Activated CD4-positive, alpha-beta T cell treated with anti-CD3 and anti-CD28 coated beads for 24 hours (primary cell): ENCODE measurements at places on chromosomes 3 and 15.

DNA sequence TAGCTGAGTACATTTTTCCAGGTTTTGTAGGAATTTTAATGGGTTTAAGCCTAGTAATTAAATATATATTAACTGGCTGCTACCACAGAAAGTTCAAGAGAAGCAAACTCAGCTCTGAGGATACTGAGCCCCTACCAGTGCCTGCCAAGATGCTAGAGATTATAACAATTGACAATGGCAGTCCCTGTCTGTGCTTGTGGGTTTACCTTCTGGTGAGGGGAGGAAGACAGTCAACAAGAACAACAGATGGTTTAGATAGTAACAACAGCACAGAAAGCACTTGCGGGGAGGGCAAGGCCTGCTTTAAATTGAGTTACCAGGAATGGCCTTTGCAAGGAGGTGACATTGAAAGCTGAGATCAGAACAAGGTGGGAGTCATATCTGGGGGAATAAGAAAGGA lies 56.6 kb upstream of the ARHGEF3 start:
- DNase-seq = no peak

DNA sequence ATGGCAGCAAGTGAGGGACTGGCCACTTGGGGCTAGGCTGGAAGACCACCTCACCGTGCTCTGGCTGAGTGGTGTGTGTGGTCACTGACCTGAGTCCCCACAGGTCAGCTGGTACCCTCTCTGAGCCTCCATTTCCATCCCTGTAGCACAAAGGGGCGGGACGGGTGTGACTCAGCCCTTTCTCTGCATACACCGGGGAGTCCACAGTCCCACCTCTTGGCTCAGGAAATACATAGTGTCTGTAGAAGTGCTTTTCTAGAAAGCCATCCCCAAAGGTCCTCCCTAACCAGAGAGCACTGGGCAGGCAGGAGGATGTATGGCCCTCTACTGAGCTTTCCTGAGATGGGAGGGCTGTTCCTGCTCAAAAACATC lies 27.2 kb downstream of the WNT7A start:
- no peak for DNase-seq

GRCh38 chr3:131608741-131609140 lies 106.0 kb upstream of the MRPL3 start:
- DNase-seq = no peak

DNA sequence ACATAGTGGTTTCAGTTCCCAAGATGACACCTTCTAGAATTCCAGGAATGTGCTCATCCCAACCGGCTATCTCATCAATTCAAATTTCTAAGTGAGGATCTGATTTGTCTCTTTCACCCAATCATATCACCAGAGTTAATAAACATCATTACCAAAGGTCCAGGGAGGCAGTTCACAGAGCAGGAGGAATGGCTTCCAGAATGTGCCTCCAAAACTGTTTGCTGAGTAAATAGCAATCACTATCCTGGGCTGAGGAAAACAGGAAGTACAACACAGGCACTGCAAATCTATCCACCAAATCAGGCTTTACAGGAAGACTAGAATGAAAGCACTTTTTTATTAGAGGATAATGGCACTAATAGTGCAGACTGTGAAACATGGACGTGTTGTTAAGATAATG lies 61.5 kb downstream of the OSBPL10 start:
- no peak for DNase-seq

DNA sequence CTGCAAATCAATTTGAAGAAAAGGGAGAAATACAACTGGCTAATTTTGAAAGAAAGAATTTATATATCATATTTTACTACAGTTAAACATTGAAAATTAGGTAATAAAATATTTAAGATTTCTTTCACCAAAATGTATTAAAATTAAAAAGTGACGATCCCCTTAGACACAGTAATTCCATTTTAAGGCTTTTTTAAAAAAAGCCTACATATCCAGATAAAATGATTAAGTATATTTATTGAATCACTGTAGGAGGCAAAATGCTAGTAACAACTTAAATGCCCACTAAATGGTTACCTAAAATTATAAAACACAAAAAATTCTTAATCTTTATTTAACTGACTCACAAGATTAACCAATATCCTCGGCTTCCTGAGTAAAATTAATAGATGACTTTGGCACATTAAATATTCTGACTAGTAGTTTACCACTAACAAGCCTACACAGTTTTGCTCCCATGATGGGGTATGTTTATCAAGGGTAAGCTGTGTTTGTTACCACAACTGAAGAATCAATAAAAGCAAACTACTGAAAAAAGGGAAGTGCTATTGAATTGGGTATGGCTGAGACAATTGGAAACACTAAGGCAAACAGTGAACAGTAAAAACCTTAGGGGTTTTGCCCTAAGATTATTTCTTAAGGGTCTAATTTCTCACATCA lies 28.4 kb downstream of the ANKRD28 start:
- DNase-seq = no peak

GRCh38 chr3:138470687-138471086 lies 36.3 kb downstream of the ESYT3 start:
- DNase-seq = no peak

DNA sequence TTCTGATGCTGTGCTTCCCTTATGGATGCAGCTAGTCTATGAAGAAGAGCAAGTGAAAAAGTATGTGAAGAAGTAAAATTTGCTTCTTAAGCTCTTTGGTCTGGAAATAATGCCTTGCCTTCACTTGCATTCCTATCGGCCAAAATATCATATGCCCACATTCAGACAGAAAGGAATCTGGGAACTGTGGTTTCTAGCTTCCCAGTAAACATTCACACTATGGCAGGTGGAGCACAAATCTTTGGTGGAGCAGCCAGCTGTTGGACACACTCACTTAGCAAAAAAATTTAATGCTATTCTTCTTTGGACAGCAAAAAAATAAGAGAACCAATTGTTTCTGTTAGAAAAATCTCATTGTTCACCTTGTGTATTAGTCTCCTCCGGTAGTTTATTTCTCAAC lies 12.3 kb upstream of the COL6A6 start:
- DNase-seq = no peak

GRCh38 chr3:85313380-85313779 lies 354.6 kb downstream of the CADM2 start:
- no peak for DNase-seq

DNA sequence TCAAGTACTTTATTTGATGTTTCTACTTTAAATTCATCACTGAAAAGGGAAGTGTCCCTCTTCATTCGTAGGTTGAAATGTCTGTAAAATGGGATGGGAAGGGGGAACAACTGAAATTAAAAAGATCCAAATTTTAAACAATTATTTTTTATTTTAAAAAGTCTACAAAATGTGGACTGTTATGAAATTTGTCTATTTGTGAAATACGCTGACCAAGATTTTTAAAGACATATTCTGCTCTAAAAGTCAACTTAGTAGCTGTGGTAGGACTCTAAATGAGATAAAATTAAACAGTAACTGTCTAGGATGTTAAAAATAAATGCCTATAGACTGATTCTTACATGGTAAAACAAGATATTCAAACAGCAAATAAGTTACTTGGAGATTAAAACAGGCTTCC lies 67.3 kb downstream of the ADAM10 start:
- DNase-seq = no peak

DNA sequence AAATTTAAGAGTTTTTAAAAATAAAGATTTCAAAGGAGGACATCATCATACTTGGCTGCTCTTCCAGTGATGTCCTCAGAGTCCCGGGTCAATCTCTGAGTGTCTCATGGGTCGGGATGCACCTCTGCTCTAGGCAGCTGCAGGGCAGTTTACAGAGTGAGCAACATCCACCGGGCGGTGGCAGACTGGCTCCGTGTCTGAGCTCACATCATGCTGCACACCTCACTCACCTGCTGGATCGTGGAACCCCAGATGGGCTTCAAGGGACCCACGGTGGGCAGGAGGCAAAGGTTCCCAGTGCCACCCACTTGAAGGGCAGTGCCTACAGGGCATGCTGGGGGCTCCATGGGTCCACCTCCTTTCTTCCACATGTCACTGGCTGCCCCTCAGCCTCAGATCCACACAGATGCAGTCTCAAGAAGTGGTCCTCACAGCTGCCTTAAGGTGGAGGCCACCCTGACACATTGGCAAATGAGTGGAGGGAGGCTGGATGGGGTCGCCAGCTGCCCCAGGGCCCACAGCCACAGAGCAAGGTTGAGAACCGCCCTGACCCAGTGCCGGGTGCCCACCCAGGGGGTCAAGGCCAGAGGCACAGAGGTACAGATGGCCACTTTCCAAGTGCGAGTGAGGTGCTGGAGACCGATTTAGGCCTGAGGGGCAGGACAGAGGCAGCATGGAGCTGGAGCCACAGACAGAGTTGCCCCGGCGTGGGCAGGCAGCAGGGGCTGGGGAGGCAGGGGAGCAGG lies 25.2 kb downstream of the CYFIP1 start:
- no peak for DNase-seq

GRCh38 chr3:187960820-187961219 lies 193.1 kb upstream of the LPP start:
- DNase-seq = no peak

GRCh38 chr15:95291898-95292472 lies 1038.5 kb upstream of the NR2F2 start:
- no peak for DNase-seq

DNA sequence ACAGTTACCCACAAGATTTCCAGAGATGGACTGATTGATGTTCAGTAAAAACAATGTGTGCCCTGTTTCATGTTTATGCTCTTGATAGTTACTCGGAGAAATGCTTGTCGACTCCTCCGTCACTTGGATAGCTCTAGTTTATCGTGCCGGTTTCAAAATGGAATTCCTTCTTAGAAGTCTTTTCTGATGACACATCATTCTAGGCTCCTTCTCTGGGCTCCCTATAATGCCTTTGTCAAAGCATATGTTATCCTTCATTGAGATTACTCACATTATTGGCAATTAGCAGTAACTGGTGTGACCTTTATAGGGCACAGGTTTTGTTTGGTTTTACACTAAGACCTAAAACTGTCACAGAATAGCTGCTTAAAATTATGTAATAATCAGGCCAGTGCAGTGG lies 201.8 kb downstream of the CNTN6 start:
- DNase-seq = no peak

GRCh38 chr15:56341201-56341600 lies 24.0 kb upstream of the TEX9 start:
- DNase-seq = no peak

DNA sequence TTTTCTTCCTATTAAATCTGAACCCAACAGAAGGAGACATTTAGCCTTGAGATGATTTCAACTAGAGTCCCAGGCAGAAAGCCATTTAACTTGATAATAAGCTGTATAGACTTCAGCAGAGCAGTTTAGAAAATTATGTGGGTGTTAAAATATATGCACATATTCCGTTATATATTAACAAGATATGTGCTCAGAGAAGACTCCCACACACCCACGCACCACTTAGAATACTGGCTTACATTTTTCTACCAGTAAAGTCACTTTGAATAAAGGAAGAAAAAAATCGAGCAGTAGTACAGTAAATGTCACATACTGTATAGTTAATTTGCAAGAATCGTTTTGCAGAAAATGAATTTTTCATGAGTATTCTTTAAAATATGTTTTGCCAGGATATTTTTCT lies 599.3 kb downstream of the FGF12 start:
- no peak for DNase-seq

- no peak for DNase-seq
These were observed 117.3 kb upstream of the PLXND1 start for GRCh38 chr3:129723558-129724324.

DNA sequence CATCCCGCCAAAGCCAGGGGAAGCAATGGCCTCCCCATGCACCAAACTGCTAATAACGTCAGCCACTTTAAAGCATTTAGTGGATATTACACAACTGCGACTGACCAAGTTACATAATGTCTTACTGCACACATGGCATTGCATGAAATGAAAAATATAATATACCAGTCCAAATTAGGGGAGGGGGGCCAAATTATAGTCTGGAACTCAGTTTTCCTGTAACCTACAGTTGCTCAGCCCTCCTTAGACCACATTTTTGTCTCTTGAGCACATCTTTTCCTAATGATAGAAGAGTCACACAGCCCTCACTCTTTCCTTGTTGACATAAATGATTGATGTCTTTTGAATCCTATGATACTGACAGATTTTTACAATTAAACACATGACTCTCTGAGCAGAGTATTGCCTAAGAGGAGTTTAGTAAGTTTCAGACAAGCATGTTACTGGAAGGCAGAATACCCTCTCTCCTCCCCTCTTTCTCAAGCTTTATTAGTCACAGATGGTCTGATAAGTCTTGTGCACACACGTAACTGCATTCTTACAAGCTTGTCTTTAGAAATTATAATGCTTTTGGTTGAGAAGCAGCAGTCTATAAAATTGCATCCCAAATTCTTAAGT lies 1.1 kb upstream of the PLD1 start:
- DNase-seq = no peak

DNA sequence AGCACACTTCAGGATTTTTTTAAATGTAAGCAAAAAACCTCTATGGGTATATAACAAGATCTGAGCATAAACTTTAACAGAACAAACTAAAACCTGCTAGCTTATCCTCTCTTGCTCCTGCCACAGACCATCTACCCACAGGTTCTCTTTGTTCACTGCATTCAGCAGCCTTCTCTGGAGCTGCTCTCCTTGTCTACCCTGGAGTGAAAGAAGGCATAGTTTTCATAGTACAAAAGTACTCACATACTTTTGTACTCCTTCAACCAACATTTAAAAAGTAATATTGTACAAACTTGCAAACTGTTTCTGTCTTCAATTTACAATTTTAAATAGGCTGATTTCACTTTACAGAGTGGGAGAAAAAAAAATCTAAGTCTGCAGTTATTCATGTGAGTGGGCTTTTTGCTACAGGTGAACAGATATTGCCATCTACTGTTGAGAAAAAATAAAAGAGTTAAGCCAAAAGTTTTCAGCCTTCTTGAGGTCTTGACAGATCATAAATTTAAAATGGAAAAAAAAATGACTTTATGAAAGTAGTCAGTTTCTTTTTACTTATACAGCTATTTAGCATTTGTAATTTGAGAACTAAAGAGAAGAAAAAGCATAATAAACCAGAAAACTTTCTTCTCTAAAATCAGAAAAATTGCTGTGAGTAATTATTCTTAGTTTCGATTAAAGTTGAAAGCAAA lies 20.4 kb downstream of the TERC start:
- DNase-seq = no peak

DNA sequence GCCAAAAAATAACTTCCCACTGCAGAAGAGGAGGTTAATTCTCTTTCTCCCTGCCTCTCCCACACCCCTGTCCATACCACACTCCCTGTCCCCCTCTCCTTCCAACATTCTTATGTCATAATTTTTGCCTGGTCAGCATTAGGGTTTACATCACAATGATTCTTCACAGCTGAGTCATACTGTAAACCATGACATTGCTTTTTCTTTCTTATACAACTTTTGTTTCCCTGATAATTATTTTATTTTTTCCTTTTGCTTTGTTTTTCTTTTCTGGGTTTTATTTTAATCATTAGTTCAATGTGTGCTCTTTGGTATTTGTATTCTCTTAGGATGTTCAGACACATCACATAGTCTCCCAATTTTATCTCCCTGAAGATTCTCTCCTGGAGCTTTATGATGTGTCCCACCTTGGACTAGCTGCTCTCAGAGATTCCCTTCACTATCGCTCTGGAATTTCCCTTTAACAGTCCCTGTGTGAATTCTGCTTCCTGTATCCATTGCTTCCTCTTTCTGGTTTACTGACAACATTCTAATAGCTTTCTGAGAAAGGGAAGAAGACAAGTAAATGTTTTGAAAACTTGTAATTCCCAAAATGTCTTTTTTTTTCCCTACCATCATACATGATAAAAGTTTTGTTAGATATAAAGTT lies 70.7 kb downstream of the SOX2 start:
- DNase-seq = no peak
